ENCODE measurements at places on chromosomes 4 and X.
A peak's percentile ranks its signal among the peaks of the same experiment; 100 is the strongest.

- H3K27ac ChIP-seq = no peak overlapping the region
- peaks cover 13% of the 10 kb centered on the region for H3K4me1 ChIP-seq
- no peak for DNase-seq
Observed at GRCh38 chr4:159055833-159056232, 47.0 kb upstream of the RAPGEF2 start.

GRCh38 chrX:15567886-15568616 is 32.7 kb downstream of the ACE2 start:
- H3K4me3 ChIP-seq = no peak overlapping the region
- H3K27me3 ChIP-seq = no peaks in the 10 kb centered on the region
- H3K4me1 ChIP-seq = no peaks in the 10 kb centered on the region

- no peaks in the 10 kb centered on the region for H3K36me3 ChIP-seq
- no peak overlapping the region for H3K4me3 ChIP-seq
- no peaks in the 10 kb centered on the region for H3K4me1 ChIP-seq
- no peaks in the 10 kb centered on the region for H3K27me3 ChIP-seq
- no peak overlapping the region for H3K27ac ChIP-seq
Observed at GRCh38 chr4:47334652-47335051, 128.8 kb downstream of the COMMD8 start.

GRCh38 chrX:13048280-13048679 is 3.9 kb upstream of the FAM9C start:
- H3K27me3 ChIP-seq = no peaks in the 10 kb centered on the region
- H3K4me1 ChIP-seq = no peaks in the 10 kb centered on the region
- no peak for DNase-seq
- no peak overlapping the region for H3K4me3 ChIP-seq

GRCh38 chrX:119010491-119010890 is 36.1 kb downstream of the LONRF3 start:
- H3K27ac ChIP-seq = no peak overlapping the region
- no peak overlapping the region for H3K4me3 ChIP-seq
- no peaks in the 10 kb centered on the region for H3K4me1 ChIP-seq

DNA sequence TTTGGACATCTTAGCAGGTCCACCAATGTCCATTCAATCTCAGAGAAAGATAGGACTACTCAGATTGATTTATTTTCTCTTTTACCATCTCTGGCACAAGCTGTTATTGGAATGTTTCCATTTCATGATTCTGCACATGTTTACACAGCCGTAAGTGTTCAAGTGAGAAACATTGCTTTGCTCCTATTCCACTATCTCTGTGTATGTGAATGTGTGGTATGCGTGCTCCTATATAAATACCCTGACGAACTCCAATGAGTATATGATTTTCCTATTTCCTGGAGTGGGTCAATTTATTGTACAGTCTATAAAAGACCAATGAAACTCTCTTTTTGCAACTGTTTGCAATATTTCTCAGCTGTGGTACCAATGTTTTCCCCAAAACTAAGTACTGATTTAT is 221.0 kb upstream of the GALNT7 start:
- H3K27me3 ChIP-seq = no peaks in the 10 kb centered on the region
- H3K36me3 ChIP-seq = no peaks in the 10 kb centered on the region

GRCh38 chr4:170134821-170135220 is 45.1 kb upstream of the AADAT start:
- no peak for DNase-seq
- H3K4me1 ChIP-seq = no peaks in the 10 kb centered on the region
- H3K36me3 ChIP-seq = peaks cover 35% of the 10 kb centered on the region
- H3K27ac ChIP-seq = no peak overlapping the region
- no peaks in the 10 kb centered on the region for H3K27me3 ChIP-seq

GRCh38 chr4:22842360-22843018 is 149.8 kb downstream of the GBA3 start:
- no peaks in the 10 kb centered on the region for H3K36me3 ChIP-seq
- no peaks in the 10 kb centered on the region for H3K4me1 ChIP-seq
- H3K4me3 ChIP-seq = no peak overlapping the region
- H3K27me3 ChIP-seq = no peaks in the 10 kb centered on the region

DNA sequence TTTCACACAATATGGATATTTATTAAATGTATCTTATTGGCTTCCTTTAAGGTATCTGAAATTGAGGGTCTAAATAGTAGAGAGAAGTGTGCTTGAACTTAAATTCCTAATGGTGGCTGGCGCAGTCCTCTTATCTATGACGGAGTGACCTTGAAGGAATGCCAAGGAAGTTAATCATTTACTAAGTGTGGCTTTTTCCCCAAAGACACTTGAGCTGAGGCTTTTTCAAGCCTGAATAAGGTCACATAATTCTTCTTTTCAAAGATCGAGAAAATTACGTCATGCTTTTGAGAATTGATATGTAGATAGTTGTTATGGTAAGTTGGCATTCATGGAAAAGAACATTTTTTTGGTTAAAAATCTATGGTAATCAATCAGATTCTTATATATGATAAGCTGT is 11.7 kb upstream of the PRPS2 start:
- H3K27me3 ChIP-seq = no peaks in the 10 kb centered on the region
- no peak overlapping the region for H3K4me3 ChIP-seq
- no peaks in the 10 kb centered on the region for H3K36me3 ChIP-seq
- no peaks in the 10 kb centered on the region for H3K4me1 ChIP-seq
- H3K27ac ChIP-seq = no peak overlapping the region

DNA sequence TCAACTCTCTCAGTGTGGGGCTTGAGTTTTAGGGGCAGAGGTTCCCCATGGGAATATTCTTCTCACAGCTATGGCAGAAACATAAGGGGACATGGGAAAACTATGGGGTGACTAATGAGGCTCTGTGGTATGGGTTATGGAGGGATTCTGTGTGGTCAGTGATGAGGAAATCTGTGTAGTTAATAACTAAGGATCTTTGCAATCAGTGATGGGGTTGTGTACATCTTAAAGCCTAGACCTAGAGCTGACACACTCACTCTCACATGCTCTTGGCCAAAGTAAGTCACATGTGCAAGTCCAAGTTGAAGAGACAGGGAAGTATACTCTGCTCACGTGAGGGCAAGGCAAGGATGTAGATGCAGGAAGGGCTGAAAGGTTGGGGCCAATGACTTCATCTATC is 86.4 kb upstream of the UXT start:
- no peak overlapping the region for H3K27ac ChIP-seq
- no peaks in the 10 kb centered on the region for H3K27me3 ChIP-seq
- no peak for DNase-seq
- H3K4me1 ChIP-seq = no peaks in the 10 kb centered on the region

DNA sequence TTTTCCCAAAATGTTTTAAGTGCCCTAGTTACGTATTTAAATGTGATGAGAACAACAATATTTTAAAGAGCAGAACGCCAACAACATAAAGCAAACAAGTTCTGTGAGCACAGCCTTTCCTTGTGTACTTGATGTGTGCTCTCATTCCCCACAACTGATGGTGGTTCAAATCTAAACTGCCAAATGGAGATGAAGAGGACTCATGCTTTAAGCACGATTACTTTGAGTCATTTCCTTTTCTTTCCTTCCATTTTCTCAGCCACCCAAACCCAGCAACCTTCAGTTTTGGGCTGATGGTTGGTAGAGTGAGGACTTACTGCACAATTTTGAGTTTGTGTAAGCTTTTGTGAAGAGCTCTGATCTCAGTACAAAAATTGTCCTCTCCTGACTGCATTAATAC is 1.7 kb downstream of the NSD2 start:
- no peak for DNase-seq
- H3K4me1 ChIP-seq = no peaks in the 10 kb centered on the region
- H3K27ac ChIP-seq = no peak overlapping the region
- H3K4me3 ChIP-seq = peak overlapping the region; percentile 77

DNA sequence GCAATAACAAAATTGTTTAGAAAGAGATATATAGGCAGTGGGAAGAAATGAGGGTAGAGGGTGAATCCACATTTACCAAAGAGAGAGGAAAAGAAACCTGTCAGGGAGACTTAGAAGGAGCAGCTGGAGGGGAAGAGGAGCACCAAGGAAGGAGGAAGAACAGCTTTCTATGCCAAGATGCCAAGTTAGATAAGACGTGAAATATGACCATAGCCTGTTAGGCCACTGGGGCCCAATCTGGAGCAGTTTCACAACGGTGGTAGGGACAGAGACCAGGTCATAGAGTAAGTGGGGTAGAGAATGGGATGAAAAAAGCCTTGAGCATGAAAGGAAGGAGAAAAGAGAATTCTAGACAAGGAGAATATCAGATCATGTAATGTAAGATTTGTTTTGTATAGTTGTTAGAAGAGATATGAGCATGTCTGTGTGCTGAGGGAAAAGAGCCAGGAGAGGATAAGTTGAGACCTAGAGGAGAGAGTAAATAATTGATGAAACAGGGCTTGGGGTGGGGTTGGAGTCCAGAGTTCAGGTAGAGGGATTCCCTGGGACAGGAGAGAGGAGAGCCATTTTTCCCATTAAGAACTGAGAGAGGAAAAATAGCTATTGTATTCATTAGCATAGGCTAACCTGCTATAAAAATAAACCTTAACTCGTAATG is 4.4 kb upstream of the SOWAHB start:
- H3K27me3 ChIP-seq = peaks cover 11% of the 10 kb centered on the region
- no peak overlapping the region for H3K27ac ChIP-seq

DNA sequence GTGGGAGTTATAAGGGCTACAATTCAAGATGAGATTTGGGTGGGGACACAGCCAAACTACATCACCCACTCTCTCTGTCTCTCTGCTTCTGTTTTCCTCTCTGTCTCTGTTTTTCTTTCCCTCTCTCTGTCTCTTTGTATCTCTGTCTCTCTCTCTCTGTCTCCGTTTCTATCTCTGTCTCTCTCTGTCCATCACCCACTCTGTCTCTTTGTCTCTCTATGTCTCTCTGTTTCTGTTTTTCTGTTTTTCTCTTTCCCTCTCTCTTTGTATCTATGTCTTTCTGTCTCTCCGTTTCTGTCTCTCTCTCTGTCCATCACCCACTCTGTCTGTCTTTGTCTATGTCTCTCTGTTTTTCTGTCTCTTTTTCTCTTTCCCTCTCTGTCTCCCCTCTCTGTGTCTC is 25.3 kb downstream of the IL3RA start:
- H3K4me1 ChIP-seq = no peaks in the 10 kb centered on the region
- H3K36me3 ChIP-seq = peaks cover 40% of the 10 kb centered on the region
- no peak overlapping the region for H3K27ac ChIP-seq
- no peak for DNase-seq
- H3K4me3 ChIP-seq = no peak overlapping the region
- H3K27me3 ChIP-seq = no peaks in the 10 kb centered on the region

DNA sequence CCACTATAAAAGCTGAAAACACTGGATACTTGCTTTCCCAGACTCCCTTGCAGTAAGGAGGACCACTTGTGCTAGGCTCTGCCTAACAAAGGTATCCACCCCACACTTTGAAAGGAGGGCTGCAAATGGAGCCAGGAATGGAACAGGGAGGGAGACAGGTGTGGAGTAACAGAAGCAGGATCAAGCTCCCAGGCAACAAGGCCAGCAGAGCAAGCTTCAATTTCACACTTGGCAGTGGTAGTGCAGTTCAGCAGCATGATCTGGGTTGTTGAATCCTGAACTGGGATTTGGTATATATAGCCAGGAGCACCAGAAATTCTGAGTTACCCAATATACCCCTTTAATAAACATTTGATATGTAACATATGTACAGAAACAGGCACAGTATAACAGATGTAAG is 9.8 kb downstream of the LAMP2 start:
- H3K4me3 ChIP-seq = no peak overlapping the region
- no peaks in the 10 kb centered on the region for H3K4me1 ChIP-seq
- peaks cover 8% of the 10 kb centered on the region for H3K36me3 ChIP-seq
- H3K27ac ChIP-seq = no peak overlapping the region
- H3K27me3 ChIP-seq = no peaks in the 10 kb centered on the region

- peaks cover 10% of the 10 kb centered on the region for H3K36me3 ChIP-seq
- DNase-seq = no peak
- H3K4me1 ChIP-seq = no peaks in the 10 kb centered on the region
- H3K27me3 ChIP-seq = no peaks in the 10 kb centered on the region
- H3K4me3 ChIP-seq = no peak overlapping the region
Observed at GRCh38 chrX:24902806-24903205, 113.0 kb downstream of the ARX start.

GRCh38 chr4:175511861-175512260 is 300.2 kb downstream of the GPM6A start:
- H3K27me3 ChIP-seq = no peaks in the 10 kb centered on the region
- DNase-seq = no peak
- no peak overlapping the region for H3K4me3 ChIP-seq
- no peak overlapping the region for H3K27ac ChIP-seq
- no peaks in the 10 kb centered on the region for H3K4me1 ChIP-seq
- no peaks in the 10 kb centered on the region for H3K36me3 ChIP-seq

DNA sequence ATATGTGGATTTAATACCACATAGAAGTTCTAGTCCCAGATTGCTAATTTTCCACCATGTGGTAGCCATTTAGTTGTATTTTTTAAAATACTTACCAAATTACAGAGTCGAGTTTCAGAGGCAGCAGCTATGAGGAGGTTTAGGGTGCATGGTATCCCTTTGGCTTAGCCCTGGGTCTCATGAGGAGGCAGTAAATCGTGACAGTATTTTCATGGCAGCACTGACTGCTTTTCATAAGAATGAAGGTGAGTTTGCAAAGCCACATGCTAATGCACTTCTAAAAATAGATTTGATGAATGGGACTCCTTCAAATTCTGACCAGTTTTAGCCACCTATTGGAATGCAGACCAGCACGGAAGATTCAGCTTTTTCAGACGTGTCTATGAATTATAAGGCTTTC is 114.0 kb upstream of the FRG1 start:
- no peak for DNase-seq
- H3K27me3 ChIP-seq = no peaks in the 10 kb centered on the region
- H3K36me3 ChIP-seq = no peaks in the 10 kb centered on the region
- no peak overlapping the region for H3K4me3 ChIP-seq
- no peak overlapping the region for H3K27ac ChIP-seq

- H3K27me3 ChIP-seq = no peaks in the 10 kb centered on the region
- no peak for DNase-seq
- H3K27ac ChIP-seq = no peak overlapping the region
- H3K4me3 ChIP-seq = no peak overlapping the region
- H3K36me3 ChIP-seq = no peaks in the 10 kb centered on the region
- no peaks in the 10 kb centered on the region for H3K4me1 ChIP-seq
Observed at GRCh38 chr4:605702-606425, 19.5 kb upstream of the PDE6B start.

DNA sequence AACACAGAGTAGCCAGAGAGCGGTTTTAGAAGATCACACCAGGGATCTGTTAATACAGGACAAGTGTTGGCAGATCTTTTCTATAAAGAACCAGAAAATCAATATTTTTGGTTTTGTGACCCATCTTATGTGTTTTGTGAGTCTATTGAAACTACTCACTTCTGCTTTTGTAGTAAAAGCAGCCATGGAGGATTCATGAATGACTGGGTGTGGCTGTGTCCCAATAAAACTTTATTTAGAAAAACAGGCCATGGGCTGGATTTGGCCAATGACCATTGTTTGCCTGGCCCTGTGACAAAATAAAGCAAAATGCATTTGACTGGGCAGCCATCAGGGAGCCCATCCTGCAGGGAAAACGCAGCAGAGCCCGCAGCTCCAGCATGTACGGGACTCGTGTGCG is 99.9 kb upstream of the ADRA2C start:
- no peak overlapping the region for H3K4me3 ChIP-seq
- H3K4me1 ChIP-seq = no peaks in the 10 kb centered on the region
- DNase-seq = no peak
- H3K27me3 ChIP-seq = no peaks in the 10 kb centered on the region
- H3K36me3 ChIP-seq = no peaks in the 10 kb centered on the region

Data from H9 (cell line).